ENCODE measurements at places on chromosomes 2 and 18.

DNA sequence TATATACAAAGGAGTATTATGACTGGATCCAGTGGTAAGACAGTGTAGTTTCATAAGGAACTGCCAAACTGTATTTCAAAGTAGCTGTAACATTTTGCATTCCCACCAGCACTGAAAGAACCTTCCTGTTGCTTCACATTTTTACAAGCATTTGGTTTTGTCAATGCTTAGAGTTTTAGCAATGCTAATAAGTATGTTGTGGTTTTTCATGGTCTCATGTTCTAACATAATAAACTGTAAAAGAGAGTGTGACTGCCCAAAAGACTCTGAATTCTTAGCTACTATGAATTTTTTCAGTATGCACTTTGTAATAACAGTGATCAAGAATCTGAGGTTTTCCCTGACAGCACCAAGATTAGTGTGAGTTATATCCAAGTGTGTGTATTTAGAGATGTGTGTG, 604.2 kb downstream of the XIRP2 start:
- DNase-seq, result no peak

DNA sequence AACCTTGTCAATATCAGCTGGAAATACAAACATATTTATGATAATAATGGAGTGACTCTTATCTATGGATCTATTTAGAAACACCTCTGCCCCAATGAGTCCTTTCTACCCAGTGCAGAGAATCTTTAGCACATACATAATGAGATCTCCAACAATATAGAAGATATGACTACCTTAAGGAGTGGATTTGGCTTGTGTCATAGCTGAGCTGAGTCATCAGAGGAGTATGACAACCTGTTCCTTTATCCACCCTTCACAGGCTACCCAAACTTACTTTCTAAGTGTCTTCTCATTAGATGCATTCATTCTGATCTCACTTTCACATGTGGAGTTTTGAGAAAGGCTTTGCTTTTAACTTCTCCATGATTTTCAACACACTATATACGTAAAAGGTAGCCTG, 1218.9 kb downstream of the DSC3 start:
- DNase-seq, result no peak

DNA sequence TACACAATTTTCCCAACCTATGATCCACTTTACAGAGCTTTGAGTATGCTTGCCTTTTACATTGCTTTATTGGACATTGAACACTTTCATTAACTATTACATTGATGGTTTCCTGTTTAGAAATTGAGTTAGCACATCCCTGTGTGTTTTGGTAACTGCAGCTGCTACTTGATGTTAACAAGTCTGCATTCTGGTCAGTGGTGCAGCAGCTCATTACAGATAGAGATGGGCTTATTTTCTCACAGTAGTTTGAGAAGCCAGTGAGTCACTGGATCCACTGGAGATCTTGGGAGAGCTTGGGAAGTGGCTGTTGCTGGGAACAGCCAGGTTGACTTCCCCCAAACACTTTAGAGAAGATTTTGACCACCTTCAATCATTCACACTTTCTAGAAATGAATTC, 150.5 kb downstream of the ARHGAP15 start:
- no peak for DNase-seq

DNA sequence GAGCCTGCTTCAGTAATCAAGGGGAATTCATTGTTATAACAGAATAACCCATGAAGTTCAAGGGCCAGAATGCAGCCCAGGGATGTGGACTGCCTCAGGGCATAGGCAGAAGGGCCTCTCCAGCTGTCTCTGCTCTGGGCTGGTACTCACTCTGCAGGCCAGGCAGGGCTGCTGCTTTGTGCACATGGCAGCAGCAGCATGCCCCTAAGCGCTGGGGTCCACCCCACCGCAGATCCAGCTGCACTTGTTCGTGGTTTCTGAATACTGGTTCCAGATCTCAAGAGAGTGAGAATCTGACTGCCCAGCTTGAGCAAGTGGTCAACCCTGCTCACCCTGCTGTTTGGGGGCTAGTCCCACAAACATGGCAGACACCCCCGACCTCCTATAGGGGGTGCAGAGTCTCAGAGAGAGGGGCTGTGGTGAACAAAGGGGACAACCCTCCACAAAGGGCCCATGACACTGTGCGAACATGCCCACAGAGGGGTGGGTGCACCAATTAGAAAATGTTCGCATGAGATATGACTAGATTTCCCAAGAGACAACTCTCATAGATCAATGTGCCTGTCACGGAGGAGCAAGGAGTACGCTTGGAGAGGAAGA, 87.3 kb downstream of the ACTR3 start:
- no peak for DNase-seq

- no peak for DNase-seq
Measured at GRCh38 chr2:231223458-231223976, 25.1 kb downstream of the ARMC9 start.

DNA sequence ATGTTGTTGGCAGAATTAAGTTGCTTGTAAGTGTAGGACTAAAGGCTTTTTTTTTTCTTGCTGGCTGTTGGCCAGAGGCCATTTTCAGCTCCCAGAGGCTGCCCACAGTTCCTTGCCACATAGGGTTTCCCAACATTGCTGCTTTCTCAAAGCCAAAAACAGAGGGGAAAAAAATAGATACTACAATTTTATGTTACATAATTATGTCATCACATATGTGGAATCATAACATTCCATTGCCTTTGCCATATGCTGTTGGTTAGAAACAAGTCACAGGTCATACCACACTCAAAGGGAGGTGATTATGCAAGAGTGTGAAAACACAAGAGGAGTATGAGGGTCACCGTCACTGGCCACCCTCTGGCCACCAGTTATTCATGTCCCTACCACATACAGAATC, 154.5 kb downstream of the RTN4 start:
- no peak for DNase-seq

- DNase-seq, result no peak
Measured at GRCh38 chr18:25561918-25562317, 210.0 kb upstream of the ZNF521 start.

GRCh38 chr18:52829320-52829719, 489.3 kb downstream of the DCC start:
- DNase-seq, result no peak

- no peak for DNase-seq
Measured at GRCh38 chr2:217521820-217522219, 481.0 kb downstream of the TNS1 start.

- no peak for DNase-seq
Measured at GRCh38 chr2:167790781-167791450, 456.5 kb downstream of the STK39 start.

DNA sequence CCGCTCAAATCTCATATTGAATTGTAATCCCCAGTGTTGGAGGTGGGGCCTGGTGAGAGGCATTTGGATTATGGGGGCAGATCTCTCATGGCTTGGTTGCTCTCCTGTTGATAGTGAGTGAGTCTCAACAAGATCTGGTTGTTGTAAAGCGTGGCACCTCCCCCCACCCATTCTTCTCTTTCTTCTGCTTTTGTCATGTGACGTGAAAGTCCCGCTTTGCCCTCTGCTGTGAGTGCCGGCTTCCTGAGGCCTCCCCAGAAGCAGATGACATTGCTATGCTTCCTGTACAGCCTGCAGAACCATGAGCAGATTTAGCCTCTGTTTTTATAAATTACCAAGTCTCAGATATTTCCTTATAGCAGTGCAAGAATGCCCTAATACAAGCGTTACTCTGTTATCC, 673.8 kb downstream of the ADCYAP1 start:
- no peak for DNase-seq

- DNase-seq, result no peak
Measured at GRCh38 chr2:37784759-37785149, 113.3 kb upstream of the CDC42EP3 start.

DNA sequence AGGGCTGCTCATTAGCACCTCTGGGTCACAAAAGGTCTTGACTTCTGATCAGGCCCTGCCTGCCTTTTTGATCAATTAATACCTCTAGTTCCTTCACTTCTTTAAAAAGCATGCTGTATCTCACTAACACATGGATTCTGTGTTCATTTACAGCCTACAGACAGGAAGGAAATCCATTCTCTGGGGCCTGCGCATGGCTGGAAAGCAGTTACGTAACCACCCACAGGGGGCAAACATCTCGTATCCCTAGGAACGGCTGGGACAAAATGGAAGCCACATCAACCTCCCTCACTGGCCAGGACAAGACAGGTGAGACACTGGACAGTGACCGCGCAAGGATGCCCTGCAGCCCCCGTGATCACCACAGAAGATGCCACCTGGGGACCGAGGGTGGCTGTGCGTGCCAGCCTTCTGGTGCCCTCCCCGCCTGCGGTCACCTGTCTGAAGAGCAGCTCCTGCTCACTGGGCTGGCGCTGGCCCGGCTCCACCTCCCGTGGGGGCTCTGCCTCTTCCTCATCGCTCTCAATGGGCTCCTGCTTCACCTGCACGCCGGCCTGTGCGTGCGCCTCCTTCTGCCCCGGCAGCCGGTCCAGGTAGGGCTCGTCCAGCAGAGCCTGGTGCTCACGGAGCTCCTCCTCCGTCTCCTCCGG, 266.9 kb downstream of the TWIST2 start:
- DNase-seq, result no peak

DNA sequence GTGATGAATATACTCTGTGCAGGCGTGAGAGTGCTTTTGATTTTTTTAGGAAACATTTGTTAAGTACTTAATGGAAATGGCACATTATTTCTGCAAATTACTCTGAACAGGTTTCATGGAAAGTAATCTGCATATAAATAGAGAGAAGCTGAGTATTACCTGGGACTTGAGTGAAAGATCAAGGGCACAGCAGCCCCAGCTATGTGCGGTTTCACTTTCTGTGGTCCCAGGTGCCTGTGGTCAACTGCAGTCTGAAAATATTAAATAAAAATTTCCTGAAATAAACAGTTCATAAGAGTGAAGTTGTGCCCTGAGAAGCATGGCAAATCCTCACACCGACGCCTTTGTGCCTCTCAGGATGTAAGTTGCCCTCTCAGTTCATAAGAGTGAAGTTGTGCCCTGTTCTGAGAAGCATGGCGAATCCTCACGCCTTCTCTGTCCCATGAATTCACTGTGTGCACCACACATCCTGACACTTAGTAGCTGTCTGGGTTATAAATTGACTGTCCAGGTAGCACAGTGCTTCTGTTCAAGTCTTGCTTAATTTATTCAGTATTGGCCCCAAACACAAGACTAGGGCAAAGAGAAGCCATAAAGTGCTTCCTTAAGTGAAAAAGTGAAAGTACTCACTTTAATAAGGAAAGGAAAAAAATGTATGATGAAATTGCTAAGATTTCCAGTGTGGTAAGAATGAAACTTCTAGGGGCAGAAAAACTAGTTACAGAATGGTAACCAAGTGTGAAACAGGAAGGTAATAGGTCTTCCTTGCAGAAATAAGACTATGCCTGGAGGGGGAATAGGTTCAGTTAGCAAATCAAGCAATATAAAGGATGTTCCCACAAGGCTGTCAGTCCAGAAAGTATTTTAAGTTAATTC, 4.3 kb upstream of the SNTG2 start:
- DNase-seq, result no peak

GRCh38 chr18:57062844-57063243, 84.0 kb upstream of the BOD1L2 start:
- DNase-seq, result no peak

DNA sequence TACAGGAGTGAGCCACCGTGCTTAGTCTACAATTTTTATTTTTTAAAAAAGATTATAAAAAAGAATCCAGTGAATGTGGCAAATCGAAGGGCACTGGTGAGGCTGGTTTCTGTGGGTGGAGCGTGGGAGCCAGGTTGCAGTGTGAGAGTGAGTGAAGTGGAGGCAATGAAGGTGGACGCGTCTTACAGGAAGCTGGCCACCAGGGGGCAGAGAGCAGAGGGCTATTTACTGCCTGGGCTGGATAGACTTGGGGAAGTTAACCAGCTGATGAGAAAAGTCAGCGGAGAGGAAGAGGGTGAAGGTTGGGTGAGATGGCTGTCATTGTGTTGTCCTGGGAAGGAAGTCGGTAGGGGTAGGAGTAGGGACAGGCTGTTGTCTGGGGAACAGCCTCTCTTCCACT, 6.8 kb downstream of the SCTR start:
- DNase-seq, result peak; percentile 49

- no peak for DNase-seq
Measured at GRCh38 chr2:96514521-96514920, 9.4 kb upstream of the NEURL3 start.

- DNase-seq, result no peak
Measured at GRCh38 chr2:214899751-214900150, 90.3 kb upstream of the BARD1 start.

- DNase-seq, result no peak
Measured at GRCh38 chr2:112183327-112184025, 45.3 kb downstream of the FBLN7 start.

- no peak for DNase-seq
Measured at GRCh38 chr2:62471816-62472215, 34.2 kb downstream of the TMEM17 start.

DNA sequence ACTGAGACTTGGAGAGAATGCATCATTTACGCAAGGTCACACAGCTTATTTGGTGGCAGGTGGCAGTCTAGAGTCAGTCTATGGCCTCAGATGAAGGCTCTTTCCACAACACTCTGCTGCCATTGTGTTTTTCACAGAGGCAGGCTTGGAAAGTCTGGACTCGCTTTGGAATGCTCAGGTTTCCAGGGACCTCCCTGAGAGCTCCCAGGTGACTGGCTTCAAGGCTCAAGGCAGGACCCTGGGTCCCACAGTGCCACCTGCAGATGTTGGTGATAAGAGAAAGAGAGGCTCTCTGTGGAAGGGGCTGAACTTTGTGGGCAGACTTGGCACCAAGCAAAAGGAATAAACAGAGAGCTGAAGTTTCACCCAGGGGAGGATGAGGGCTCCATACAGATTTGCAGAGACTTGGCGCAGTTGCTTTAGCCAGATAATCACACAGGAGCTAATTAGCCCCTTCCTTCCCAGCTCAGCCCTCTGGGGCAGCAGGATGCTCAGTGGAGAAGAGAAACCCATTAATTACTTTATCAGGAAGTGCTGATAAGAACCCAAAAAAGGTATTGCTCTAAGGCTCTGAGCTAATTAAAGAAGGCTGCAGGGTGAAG, 103.5 kb downstream of the LBH start:
- no peak for DNase-seq

DNA sequence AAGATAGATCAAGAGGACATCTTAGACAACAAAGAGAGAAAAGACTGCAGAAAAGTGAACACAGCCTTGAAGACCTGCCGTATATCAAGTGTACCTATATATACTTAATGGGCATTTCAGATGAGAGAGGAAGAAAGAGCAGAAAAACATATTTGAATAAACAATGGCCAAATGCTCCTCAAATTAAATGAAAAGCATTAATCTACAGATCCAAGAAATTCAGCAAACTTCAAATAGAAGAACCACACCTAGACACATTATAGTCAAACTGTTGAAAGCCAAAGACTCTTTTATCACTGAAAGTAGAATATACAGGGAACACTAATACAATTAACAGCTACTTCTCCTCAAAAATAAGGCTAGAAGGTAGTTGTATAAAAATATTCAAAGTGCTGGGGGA, 18.7 kb upstream of the TTL start:
- DNase-seq, result no peak

- no peak for DNase-seq
Measured at GRCh38 chr2:42999856-43000241, 207.5 kb upstream of the HAAO start.

DNA sequence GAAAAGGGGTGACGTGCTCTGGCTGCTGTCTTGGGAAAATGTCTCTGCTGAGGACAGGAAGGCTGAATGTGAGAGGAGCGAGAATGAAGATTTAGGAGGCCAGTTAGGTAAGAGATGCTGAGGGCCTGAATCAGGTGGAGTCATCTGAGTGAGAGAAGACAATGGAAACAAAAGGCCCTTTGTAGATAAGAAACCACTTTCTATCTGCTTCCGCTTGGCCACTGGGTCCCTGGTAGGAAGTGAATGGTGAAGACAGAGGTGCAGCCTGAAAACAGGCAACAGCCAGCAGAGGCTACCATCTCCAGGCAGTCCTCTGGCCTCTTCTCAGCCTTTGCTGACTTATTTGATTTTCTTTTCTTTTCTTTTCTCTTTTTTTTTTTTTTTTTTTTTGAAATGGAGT, 374.0 kb upstream of the SLC14A2 start:
- no peak for DNase-seq

- DNase-seq, result no peak
Measured at GRCh38 chr2:120037995-120038541, 25.2 kb downstream of the EPB41L5 start.
